ENCODE measurements at places on chromosomes 13 and 19.

GRCh38 chr13:106115081-106115480 is 420.4 kb downstream of the EFNB2 start:
- DNase-seq: no peak

- DNase-seq: no peak
These were observed 10.2 kb downstream of the C19orf25 start for GRCh38 chr19:1468821-1469254.

- DNase-seq: no peak
These were observed 2.3 kb downstream of the TULP2 start for GRCh38 chr19:48896191-48896720.

- DNase-seq: no peak
These were observed 750.6 kb downstream of the DIAPH3 start for GRCh38 chr13:59413126-59413525.

DNA sequence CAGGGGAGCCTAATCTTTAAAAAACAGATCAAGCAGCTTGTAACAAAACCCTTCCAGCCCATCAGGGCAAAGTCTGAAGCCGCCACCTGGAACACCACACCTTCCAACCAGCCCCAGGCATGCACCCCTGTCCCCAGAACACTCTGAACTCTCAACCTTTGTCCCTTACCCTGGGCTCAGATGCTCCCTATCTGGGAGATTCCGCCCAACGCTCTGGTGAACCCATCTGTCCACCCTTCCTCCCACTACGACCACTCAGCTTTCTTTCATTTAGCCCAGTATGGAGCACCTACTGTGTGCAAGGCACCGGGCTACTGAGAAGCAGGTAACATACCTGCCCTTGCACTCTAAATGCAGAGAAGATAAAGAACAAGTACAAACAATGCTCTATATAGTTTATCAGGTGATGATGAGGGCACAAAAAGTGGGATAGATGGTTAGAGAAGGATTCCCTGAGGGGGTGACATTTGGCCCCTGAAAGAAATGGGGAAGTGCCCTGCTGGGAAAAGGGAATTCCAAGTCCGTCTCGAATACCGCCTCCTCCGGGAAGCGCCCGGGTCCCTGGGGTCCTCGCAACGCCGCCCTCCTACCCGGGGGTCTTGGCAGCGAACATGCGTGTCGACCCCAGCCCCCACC is 629 bp downstream of the PEPD start:
- no peak for DNase-seq

DNA sequence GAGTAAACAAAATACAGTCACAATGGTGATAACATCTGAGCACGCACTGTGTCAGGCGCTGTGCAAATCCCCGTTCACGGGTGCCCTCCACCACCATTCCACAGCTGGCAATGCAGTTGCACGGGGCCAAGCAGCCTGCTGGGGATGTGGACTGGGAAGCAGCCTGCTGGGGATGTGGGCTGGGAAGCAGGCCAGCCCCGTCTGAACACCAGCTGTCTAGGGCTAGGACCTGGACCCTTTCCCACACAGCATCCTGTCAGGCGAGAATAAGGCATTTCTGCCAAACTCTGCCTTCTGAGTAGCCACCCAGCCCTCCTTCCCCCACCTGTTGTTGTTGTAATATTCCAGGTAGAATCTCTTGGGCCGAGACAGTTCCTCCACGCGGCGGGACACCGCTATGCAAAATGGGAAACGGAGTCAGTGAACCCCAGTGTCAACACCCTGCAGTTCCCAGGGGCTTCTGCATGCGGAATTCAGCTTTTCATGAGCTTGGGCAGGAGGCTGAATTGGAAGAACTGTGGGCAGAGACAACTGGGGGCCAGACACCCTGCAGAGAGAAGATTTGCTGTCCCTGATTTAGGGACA is 27.8 kb upstream of the MIER2 start:
- DNase-seq: no peak

GRCh38 chr13:29594710-29595379 is 643 bp downstream of the SLC7A1 start:
- no peak for DNase-seq

DNA sequence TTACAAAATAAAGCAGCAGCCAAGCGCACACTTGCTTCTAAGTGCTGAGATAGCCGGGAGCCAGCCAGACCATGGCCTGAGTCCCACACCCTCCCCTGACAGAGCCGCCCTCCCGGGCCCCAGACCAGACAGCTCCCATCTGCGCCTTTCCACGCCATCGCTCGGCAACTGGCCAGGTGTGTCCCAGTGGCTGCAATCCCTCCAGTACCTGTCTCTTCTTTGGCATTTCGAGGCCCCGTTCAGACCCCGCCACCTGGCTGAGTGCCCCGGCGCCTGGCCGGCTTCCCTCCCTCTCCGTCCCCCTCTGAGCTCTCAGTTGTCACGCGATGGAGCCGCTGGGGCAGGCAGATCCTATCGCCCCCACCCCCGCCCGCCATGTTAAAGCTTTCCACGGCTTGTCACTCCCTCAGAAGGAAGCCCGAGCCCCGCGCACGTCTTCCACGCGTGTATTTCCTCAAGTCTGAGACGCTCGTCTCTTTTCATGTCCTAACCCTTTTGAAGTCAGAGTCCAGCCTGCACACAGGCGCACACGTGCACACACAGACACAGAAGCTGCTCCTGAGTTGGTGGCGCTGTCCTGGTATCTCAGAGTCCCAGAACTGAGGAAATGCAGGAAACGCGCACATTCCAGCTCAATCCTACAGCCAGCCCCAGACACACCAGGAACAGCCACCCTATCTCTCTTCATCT is 7.9 kb downstream of the MLLT1 start:
- no peak for DNase-seq

- DNase-seq: peak; percentile 89
These were observed 2.7 kb upstream of the PLIN3 start for GRCh38 chr19:4870025-4870700.

DNA sequence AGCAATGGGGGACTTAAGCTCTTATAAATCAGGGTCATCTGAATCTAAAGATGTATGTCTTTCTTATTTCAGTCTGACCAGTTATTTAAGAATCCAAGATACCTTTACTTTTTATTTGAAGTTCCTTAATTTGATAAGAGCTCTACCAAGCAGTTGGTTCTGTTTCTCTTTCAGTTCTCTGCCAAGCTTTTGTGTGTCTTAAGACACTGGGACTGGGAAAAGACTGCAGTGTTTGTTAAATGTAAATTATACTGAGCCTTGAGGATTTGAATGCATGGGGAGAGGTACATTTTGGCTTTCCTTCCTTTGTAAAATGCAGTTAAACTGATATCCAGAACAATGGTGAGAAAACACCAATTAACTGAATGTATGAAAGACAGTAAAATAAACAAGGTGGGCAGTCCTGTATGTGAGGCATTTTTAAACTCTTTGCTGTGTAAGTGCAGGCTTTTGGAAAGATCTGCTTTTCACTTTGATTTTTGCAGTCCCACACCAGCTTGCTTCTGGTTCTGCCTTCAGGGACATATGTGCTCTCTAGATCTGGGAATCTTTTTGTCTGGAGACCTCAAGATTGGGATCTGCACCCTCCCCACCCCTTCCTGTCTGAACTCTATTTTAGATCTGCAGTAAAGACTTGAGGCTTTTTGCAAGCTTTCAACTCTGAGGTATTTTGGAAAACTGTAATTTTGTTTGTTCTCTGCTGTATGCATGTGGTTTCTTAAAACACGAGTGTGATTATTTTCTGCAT is 77.6 kb downstream of the LRCH1 start:
- DNase-seq: no peak

DNA sequence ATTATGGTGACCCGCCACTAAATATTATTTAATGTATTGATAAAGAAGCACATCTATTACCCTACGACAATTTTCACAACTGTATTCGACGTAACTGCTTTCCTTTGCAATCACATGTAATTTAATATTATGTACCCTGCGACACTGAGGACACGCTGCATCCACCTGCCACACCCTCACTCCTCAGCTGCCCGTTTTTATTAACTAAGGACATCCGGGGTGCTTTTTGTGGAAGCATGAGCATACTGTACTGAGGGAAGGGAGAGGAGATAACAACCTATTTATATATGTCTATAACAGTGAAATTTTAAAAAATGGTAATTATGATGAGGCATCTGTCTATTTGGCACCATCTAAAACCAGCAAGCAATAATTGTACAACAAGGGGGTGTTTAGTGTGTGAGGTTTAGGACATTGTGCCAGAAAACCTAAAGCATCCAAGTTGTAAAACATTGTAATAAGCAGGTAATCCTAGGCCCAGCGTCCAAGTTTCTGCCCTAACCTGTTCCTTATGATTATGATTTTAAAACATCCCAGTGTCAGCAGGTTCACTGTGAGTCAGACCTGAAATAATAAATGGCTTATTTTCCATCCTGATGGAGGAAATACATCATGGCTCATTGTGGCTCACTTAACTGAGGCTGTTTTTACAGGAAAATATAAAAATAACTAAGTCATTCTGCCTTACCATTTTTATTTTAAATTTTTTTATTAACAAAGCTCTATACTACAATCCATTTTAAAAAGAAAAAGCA is 56.3 kb downstream of the FOXO1 start:
- DNase-seq: no peak

GRCh38 chr19:40754611-40755247 is 3.7 kb downstream of the SNRPA start:
- DNase-seq: no peak

- DNase-seq: no peak
These were observed 15.2 kb upstream of the ZNF543 start for GRCh38 chr19:57305056-57305455.

DNA sequence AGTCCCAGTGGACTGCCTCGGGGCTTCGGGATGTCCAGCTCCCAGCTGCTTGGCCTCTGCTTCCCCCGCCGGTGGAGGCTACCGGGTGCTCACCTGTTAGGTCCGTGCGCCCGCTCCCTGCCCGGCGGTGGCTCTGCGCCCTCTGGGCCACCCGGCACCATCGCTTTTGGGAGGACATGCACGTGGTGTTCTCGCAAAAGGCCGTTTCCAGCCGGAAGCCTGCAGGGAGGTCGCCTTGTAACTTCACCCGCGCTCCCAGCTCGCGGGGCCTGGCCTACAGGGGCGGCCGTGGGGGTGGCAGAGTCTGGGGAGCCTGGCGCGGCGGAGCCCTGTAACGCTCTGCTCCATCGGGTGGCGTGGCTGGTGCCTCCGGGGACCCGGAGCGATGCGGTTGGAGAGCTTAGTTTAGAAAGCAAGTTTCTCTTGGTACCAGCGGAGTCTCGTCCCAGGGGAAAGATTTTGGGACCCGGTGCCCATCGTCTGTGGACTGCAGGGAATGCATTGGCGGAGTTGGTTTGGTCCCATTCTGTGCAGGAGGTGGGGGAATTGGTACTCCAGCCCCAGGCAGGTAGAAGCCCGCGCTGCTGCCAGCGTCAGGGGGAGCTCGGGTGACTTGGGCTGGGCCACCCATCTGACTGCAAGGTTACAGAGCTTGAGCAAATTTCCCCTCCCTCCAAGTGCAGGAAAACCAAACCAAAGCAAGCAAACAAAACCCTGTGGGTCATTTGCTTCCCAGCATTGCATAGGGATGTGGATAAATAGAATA is 673 bp downstream of the SPATA13 start:
- no peak for DNase-seq

GRCh38 chr13:20550799-20551198 is 16.2 kb upstream of the IFT88 start:
- no peak for DNase-seq

GRCh38 chr13:94901070-94901469 is 188.7 kb upstream of the SOX21 start:
- DNase-seq: no peak

- DNase-seq: no peak
These were observed 789.8 kb upstream of the PCDH9 start for GRCh38 chr13:68019901-68020300.

All from RWPE2 (cell line).